ENCODE measurements at places on chromosomes 1 and 21. TPM values are rescaled to one million over a fixed set of nuclear protein-coding genes. Genes with fewer than 3 reads are reported as not detected.
A peak's percentile ranks its signal among the peaks of the same experiment; 100 is the strongest.

- H3K4me1 ChIP-seq = no peaks in the 10 kb centered on the region
- no peak overlapping the region for H3K4me3 ChIP-seq
- H3K27me3 ChIP-seq = no peaks in the 10 kb centered on the region
- no peaks in the 10 kb centered on the region for H3K36me3 ChIP-seq
Observed at GRCh38 chr21:27513016-27513415, 546.1 kb upstream of the ADAMTS5 start.

Gene VSIG8
- not detected for total RNA-seq

DNA sequence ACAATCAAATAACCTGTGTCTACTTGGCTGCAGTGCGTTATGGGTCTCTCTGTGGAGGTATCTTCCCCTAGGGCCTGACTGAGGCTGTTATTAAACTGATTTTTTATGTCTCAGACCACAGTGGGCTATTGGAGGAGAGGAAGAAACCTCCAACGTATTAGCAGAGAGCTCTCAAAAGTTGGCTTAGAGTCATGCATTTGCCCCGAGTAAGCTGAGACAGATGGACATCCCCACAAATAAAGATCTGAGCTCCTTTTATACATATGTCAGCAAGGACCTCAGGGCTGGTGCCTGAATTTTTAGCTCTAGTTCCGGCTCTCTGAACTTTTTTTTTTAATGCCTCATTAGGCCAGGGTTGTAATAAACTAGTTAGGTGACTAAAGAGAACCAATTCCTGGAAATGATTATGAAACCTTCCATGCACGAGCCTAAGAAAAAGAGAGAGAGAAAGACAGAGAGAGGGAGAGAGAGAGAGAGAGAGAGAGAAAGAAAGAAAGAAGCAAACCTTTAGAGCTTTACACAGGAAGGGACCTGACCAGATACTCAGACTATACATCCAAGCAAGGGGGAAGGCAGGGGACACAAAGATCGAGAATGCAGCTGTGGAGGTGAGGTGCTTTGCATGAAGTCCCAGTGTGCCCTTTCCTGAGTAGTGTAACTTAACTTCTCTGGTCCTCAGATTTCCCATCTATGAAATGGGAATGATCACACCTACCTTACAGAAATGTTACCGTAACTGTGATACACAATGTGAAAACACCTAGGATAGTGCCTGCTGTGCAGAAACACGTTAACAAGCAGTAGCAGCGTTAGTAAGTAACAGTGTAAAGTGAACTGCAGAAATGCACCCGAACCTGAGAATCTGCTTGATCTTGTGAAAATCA, 8.4 kb upstream of the PIGR start:
- H3K4me1 ChIP-seq = peaks cover 7% of the 10 kb centered on the region
- no peak overlapping the region for H3K4me3 ChIP-seq
- H3K27ac ChIP-seq = no peak overlapping the region
- no peaks in the 10 kb centered on the region for H3K36me3 ChIP-seq

DNA sequence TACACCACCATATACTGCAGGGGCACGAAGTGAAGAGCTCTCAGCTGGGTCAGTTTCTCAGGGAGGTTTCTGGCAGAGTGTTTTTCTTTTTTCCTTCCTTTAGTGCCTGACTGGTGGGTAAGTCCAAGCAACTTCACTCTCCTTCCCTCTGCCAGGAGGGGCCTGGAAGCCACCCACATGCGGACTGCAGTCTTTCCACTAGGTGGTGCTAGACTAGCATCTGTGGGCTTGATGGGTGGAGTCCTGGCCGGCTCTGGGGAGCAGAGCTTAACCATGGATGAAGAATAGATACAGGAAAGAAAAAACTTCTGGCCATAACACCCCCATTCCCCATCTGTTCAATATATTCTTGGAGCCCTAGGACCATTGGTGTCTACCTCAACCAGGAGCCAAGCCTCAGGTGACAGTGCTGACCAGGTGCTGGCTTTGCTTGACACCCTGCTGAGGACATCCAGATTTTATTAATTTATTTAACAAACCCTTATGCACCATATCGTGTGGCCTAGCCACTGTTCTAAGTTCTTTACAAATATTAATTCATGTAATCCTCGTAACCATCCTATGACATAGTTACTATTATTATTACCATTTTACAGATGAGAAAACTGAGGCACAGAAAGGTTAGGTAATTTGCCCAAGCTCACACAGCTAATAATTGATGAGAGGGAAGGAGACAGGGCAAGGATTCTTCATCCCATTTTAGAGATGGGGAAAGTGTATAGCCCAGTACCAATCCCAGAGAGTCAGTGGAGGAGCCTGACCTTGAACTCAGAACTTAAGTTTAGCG, 126.7 kb upstream of the CSF3R start:
- no peak overlapping the region for H3K4me3 ChIP-seq
- H3K27ac ChIP-seq = no peak overlapping the region
- no peaks in the 10 kb centered on the region for H3K36me3 ChIP-seq
- DNase-seq = peak; percentile 29

- H3K27me3 ChIP-seq = peaks cover 2% of the 10 kb centered on the region
- no peak overlapping the region for H3K27ac ChIP-seq
- no peaks in the 10 kb centered on the region for H3K36me3 ChIP-seq
Observed at GRCh38 chr1:5296557-5297179, 642.3 kb downstream of the AJAP1 start.

Gene LHX8
- not detected for total RNA-seq

DNA sequence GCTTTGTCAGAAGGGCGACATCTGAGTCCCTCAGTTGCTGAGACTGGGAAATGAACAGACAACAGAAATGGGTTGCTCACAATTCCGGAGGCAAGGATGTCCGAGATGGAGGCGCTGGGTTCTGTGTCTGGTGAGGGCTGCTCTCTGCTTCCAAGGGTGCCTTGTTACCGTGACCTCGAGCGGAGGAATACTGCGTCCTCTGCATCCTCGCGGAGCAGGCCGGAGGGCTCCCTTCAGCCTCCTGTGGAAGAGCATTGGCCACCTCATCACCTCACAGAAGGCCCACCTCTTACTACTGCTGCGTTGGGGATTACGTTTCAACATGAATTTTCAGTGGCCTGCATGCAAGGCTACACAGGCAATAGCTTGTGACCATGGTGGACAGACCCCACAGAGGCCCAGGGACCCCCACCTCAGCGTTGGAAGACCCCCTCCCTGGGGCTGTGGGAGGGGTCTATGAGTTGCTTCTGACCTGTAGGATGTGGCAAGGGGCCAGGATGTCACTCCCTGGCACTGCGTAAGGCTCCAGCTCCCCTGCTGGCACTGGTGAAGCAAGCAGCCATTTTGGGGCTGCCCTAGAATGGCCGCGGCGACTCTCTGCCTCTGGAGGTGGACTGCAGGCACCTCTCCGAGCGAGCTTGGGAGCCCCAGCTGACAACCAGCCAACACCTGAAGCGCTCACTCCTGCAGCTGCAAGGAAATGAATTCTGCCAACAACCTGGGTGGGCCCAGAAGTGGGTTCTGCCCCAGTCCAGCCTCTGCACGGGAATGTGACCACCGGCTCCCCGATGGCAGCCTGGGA, 36.3 kb upstream of the COL6A1 start:
- no peaks in the 10 kb centered on the region for H3K36me3 ChIP-seq
- H3K27ac ChIP-seq = no peak overlapping the region
- no peak for DNase-seq
- peaks cover 2% of the 10 kb centered on the region for H3K27me3 ChIP-seq

DNA sequence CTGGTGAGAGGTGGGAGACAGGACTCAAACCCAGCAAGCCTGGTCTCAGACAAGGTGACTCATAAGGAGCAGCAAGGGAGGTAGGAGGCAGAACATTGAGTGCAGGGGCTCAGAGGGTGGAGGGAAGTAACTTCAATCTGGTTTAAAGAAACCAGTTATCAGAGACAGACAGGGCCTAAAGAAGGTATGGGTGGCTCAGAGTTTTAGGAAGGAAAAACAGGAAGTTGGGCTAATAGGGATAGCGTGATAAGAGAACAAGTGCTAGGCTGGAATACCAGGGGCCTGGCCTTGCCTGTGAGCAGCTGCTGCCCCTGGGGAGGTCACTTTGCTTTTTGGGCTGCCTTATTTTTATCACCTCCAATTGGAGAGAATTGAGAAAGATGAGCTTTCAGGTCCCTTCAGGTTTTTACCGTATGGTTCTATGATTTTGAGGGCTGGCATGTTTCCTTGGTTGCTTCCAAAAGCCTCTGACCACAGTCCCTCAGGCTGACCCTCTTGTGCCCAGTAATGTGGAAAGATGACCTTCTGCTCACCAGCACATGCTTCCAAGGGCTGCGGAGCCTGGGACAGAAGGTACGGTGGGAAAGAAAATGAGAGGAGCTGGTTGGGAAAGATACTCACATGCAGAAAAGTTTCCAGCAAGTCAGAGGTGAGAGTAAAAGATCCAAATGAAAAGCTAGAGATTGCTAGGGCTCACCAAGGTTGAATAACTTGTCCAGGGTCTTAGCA, 77.0 kb downstream of the DDR2 start:
- H3K4me3 ChIP-seq = no peak overlapping the region
- DNase-seq = no peak
- H3K36me3 ChIP-seq = no peaks in the 10 kb centered on the region
- H3K27me3 ChIP-seq = no peaks in the 10 kb centered on the region
- H3K27ac ChIP-seq = no peak overlapping the region
- no peaks in the 10 kb centered on the region for H3K4me1 ChIP-seq

Gene OR6K3
- total RNA-seq = not detected

GRCh38 chr1:107897438-107898345, 67.3 kb downstream of the VAV3 start:
- H3K4me3 ChIP-seq = peak overlapping the region; percentile 16
- H3K27me3 ChIP-seq = no peaks in the 10 kb centered on the region
- DNase-seq = peak; percentile 86

- H3K4me1 ChIP-seq = no peaks in the 10 kb centered on the region
- H3K27me3 ChIP-seq = no peaks in the 10 kb centered on the region
- peak; percentile 24 for DNase-seq
- no peak overlapping the region for H3K27ac ChIP-seq
- H3K36me3 ChIP-seq = no peaks in the 10 kb centered on the region
- no peak overlapping the region for H3K4me3 ChIP-seq
Observed at GRCh38 chr1:239976130-239976968, 115.3 kb upstream of the FMN2 start.

DNA sequence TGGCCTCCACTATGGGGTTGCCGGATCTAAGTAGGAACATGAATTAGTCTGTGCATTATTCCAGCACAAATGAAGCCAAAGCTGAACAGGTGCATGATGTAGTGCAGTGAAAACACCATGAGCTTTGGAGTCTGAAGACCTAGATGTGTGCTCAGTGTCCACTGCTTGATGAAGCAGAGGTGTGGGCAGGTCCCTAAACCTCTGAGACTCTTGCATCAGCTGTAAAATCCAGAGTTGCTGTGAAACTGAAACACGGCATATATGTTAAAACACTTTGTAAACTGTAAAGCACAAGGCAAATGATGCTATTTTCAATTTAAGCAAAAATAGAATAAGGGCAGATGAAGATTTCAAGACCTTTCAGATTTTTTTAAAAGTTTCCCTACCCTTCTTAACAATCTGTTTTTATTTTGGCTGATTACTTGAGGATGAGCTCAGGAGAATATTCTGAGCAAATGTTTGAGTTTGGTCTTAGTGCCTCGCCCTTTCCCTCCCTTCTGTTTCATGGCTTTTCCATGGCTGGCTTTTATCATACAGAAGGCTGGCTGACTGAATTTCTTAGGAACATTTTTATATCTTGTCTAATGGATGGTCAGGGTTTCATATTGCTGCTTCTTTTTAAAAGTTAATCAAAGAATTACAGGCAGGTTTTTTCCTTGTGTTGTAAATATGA, 221.8 kb downstream of the NTNG1 start:
- DNase-seq = no peak
- H3K36me3 ChIP-seq = no peaks in the 10 kb centered on the region
- no peak overlapping the region for H3K27ac ChIP-seq
- H3K4me1 ChIP-seq = peaks cover 31% of the 10 kb centered on the region
- H3K27me3 ChIP-seq = no peaks in the 10 kb centered on the region

Gene LMOD1
- not detected for total RNA-seq

Gene OR2AK2
- total RNA-seq = 0.39 TPM

Gene MMEL1
- total RNA-seq = 0.22 TPM

DNA sequence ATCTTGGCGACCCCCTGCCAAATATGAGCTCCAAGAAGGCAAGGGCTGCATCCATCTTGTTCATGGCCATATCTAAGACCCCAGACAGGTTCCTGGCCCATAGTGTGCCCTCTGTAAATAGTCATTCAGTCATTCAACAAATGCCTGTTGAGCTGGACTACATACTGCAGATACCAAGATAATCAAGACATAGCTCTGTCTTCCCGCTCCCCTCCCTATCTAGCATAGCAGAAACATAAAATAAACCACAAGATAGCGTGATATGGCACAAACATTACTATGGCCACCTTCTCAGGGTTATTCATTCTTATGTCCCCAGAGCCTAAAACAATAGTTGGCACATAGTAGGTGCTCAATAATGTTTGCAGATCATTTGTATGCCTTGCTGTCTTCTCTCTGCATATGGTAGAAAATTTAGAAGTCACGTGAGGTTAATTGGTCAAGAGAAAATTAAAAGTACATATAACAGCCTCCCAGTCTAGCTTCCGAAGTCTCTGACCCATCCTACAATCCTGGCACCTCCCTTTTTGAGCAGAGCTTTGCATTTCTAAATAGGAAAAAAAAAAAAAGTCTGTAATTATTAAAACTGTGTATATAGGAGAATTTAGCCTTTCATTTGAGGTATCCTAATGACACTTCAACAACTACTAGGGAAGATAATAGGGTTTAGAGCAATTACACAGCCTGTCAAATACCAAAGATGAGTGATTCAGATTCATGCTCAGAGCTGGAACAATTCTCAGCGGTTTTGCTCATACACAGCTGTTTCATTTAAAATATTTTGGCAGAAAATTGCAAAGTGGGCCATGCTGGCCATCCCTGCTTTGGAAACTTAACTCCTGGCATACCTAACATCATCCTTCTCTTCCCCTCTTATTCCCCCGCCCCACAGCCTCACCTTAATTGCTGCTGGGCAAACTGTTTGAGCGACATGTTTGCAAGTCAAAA, 219.0 kb downstream of the KAZN start:
- H3K27me3 ChIP-seq = no peaks in the 10 kb centered on the region
- H3K4me1 ChIP-seq = no peaks in the 10 kb centered on the region
- H3K4me3 ChIP-seq = no peak overlapping the region
- no peak overlapping the region for H3K27ac ChIP-seq
- H3K36me3 ChIP-seq = no peaks in the 10 kb centered on the region
- no peak for DNase-seq
